Stimulated activated CD8-positive, alpha-beta memory T cell treated with anti-CD3 and anti-CD28 coated beads, Interleukin-7, amount 100 ng/mL, for 24 hours (primary cell): ENCODE measurements at places on chromosomes 11 and 22.

DNA sequence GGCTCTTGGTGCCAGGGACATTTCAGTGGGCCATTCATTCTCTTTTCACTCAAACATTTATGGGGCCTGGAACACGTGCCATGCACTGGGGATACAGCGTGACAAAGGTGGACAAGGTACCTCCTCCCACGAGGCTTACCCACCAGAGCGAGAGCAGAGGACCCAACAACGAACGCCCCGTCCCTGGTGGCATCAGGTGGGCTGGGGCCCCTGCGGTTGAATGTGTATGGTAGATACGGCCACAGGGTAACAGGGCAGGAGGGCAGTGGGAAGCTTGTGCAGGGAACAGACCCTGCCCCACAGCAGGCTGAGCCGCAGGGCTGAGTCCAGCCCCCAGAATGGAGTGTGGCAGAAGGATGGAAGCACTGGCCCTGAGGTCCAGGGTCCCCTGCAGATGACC is 81.1 kb downstream of the LRRC32 start:
- no peak for DNase-seq

DNA sequence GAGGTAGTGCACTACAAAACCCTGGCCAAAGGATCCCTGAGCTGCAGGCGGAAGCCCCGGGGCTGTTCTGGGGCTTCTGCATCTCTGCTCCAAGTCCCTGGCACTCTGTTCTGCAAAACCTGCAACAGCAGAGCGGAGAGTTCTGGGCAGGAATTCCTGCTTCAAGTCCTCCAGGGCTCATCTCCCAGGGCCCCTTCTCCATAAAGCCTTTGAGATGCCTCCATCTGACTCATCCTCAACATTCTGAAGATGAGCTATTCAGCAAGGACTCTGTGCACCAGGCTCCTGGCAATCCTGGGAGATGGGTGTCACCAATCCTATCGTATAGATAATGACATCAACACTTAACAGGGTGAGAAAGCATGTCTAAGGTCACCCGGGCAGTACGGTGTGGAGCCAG is 19.3 kb downstream of the SYN3 start:
- DNase-seq = no peak

- DNase-seq = no peak
Measured at GRCh38 chr11:74671520-74672196, 59.6 kb downstream of the CHRDL2 start.

GRCh38 chr11:34149786-34150185 is 44.4 kb downstream of the NAT10 start:
- DNase-seq = no peak

- DNase-seq = no peak
Measured at GRCh38 chr11:64745521-64746328, 1.8 kb upstream of the RASGRP2 start.

DNA sequence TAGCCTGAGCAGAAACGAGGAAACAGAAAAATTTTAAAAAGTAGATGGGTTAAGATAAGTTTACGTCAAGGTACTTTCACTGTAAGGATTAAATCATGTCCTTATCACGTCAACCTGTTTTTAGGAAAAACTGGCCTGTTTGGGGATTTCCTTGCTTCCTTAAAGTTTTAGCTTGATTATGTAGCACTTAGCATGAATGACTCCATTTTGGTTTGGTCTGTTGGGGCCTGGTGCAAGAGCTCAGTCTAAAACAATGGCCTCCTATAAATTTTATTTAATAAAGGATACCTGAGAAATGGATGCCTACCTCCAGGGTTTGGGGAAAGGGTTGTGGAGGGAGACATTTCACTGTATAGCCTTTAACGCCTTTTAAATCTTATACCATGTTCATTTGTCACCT is 33.2 kb upstream of the CSTF3 start:
- DNase-seq = no peak

DNA sequence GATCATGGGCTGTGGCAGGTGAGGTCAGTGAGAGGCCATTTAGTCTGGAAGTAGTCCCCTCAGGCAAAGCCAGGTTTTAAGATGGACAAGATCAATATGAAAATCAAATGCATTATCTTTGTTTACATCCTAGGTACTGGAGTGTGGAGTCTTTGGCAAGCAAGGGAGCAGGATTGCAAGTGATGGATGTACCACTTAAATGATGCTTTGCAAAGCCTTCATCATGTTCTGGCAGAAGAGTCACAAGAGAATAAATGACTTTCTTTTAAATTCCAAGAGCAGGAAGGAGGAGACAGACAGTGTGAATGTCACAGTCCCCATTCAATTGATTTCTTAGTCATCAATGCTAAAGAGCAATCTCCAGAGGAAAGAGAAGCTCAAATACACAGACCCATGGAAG is 908.3 kb downstream of the FAM181B start:
- no peak for DNase-seq

GRCh38 chr22:18110954-18111758 is 547 bp downstream of the TUBA8 start:
- no peak for DNase-seq

- no peak for DNase-seq
Measured at GRCh38 chr11:108680271-108680670, 15.4 kb downstream of the DDX10 start.

DNA sequence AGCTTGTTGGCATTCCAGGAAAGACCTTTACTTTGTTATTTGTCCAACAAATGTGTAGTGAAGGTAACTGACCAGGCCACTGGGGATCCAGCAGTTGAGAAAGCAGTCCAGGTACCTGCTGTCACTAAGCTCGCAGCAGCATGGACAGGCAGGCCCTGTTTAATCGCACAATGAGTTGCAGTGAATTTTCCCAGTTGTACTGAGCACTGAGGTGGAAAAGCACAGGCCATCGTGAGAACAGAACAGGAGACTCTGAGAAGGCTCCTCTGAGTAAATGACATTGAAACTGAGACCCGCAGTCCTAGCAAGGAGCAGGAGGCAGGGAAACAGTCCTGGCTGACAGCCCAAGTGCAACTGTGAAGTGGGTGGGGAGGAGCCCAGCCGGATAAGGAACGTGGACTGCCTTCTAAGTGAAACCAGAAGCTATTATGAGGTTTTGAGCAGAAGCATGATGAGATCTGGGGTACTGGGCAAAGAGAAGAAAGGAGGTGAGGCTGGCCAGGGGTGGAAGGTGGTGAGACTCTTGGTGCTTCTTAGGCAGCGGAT is 39.8 kb upstream of the CDON start:
- DNase-seq = no peak

GRCh38 chr22:44202261-44202789 is 21.6 kb downstream of the PARVG start:
- no peak for DNase-seq

DNA sequence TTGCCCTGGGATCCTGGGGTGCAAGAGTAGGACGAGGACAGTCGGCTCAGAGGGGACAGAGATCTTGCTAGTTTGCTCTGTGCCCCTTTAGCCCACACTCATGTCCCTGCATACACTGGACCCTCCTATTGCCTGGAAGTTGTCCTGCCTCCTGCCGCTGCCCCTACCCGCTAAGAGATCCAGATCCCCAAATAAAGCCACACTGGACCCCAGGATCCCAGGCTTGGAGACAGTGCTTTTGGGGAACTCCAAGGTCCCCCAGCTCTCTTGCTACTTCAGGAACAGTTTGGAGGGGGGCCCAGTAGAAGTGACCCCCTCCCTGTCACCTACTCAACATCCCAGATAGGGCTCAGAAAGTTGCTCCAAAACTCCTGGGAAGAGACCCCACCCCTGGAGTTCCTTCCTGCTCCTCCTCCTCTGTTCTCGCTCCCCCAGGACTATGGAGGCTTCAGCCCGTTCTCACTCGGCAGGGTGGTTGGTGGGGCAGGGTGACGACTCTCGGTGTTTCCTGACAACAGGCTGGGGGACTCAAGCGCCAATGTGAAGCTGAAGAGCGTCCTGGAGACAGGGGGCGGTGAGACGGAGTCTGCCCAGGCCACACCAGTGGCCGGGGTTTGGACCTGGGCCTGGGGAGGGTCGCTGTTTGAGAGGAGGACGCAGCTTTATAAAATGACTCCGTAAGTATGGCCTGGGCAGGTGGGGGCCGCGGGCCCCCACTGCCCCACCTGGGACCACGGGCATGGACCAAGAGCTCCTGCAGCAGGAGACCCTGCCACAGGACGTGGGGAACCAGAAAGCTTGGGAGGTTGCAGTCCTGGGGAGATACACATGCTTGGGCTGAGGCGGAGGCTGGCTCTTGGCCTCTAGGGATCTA is 19.2 kb upstream of the TUB start:
- no peak for DNase-seq

GRCh38 chr11:66951927-66952337 is 6.3 kb downstream of the PC start:
- no peak for DNase-seq

GRCh38 chr11:2674658-2675131 is 25.1 kb downstream of the KCNQ1OT1 start:
- DNase-seq = no peak

DNA sequence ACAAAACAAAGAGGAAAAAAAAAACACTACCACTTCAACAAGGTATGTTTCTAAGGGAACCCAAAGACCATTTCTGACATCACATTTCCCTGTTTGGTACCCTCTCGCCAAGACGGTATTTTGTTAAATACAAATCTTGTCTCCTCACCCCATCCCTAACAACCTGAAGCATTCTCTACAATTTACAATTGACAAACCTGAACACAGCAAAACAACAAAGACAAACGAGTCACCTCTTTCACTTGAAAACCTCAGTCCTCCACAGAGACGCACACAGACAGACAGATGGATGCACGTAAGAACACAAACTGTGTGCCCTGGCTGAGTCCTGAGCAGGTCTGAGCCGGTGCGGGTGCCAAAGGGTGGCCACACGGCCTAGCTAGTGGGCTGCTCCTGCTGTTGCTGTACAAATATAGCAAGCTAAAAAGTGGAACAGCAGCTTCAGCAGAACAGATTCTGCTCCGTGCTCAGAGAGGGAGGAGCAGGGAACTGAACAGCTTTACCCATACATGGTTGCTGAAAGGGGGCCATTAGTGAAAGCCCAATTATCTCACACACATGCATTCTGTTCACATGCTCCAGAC is 28.5 kb downstream of the CELF1 start:
- no peak for DNase-seq

GRCh38 chr11:114073828-114074381 is 14.4 kb downstream of the ZBTB16 start:
- no peak for DNase-seq

DNA sequence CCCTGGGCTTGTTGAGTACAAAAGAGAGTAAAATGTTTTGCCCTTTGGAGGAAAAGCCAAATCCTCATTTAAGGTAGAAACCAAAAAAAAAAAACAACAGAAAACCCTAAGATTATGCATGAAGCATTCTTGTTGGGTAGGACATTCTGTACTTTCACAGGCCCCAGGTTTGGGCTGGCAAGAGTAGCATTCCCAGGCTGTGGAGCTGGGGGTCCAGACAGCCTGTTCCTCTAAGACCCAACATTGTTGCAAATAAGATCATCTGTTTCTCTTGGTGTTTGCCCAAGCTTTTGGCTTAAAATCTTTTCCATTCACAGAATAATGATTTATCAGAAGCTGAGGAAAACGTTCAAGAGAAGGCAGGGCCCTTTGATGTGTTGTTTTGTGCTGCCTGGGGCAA is 123.8 kb downstream of the MICAL2 start:
- no peak for DNase-seq

DNA sequence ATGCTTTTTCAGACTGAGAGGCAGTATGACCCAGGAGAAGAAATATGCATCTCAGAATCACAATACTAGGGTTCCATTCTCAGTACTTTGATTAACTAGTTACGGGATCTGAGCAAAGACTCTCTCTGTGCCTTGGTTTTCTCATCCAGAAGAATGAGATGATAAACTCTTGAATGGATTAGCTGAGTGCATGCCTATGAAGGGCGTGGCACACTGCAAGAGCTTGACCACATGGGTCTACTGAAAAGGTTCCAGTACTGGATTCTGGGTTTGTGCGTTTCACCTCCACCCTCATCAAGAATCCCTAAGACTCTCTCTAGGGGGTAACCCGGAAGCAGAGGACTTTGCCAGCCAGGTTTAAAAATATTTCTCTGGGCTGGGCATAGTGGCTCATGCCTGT is 25.6 kb downstream of the PGA5 start:
- no peak for DNase-seq

- no peak for DNase-seq
Measured at GRCh38 chr11:12680246-12680939, 6.2 kb downstream of the TEAD1 start.

DNA sequence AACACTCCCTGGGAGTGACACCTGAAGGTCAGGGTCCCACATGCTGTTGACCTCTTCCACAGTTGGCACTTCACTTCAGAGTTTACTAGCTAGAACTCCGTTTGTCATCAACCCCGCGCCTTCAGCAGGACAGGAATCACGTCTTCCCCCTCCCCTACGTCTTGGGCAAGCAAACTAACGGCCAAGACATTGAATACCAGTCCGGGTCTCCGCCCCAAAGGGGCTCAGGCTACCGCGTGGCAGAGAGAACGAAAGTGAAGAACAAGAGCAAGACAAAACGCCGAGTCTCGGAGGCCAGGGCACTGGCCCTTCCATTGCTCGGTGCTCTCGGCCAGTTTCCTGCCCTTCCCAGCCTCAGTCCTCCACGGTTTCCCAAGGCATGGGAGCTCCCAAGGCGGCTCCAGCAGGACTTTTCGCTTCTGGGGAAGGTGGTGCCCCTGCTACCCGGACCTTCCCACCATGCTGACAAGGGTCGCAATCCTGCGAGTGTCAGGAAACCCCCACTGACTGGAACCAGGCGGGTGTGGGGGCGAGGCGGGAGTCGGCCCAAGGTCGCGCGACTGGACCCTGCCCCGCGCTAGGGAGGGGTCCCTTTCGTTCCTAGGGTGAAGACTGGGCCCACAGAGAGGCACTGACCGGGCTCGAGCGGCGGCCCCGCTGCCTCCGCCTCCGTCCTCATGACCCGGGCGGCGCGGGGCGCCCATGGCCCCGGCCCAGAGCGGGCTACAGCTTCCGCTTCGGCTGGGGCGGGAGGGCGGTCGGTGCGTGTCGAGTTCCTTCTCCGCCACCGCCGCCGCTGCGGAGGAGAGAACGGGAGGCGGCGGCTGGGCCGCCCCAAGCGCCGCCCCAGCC is at the start of gene GUCD1:
GUCD1 (minus strand) TSS at position 826 of the 852 bp plus-strand sequence; CDS start at position 679, 147 bp downstream.
- DNase-seq = no peak

DNA sequence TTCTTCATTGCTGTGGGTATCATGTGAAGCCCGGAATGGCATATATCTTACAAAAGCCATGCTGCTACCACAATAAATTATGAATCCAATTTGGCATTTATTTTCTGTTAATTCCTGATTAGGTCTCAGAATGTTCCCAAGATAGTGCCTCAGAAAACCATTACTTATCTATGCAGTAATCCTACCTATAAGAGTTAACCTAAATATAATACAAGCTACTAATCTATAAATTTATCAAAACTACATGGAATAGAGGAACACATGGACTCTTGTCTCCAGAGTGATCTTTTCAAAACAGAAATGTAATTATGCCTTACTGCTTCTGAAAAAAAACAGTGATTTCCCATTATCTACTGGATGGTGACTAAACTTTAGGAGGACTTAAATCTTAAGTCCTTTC is 687.8 kb upstream of the ANO5 start:
- no peak for DNase-seq

- DNase-seq = no peak
Measured at GRCh38 chr22:49371325-49372110, 456.2 kb downstream of the BRD1 start.
